ENCODE measurements at places on chromosomes 12 and 14. TPM values are rescaled to one million over a fixed set of nuclear protein-coding genes. Genes with fewer than 3 reads are reported as not detected.
A peak's percentile ranks its signal among the peaks of the same experiment; 100 is the strongest.

GRCh38 chr12:92529944-92530343 lies 172.8 kb upstream of the PLEKHG7 start:
- DNase-seq = no peak
- no peaks in the 10 kb centered on the region for H3K36me3 ChIP-seq
- no peaks in the 10 kb centered on the region for H3K27me3 ChIP-seq
- no peaks in the 10 kb centered on the region for H3K4me1 ChIP-seq
- H3K4me3 ChIP-seq = no peak overlapping the region
- H3K27ac ChIP-seq = no peak overlapping the region

DNA sequence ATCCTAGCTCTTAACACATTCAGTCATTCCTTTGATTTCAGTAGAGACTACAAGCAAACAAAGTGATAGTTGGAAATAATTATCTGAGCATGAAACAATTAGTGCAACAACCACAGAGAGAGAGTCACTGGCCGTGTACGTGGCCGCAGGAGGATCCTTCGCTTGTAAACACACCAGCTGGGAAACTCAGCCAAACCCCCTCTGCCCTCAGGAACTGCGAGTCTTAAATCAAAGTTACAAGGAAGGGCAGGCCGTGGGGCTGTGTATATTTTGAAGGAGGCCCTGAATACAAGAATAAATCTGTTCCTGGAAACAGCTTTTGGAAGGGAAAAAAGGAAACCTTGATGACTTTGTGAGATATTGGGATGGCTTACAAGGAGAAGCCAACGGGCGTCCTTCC lies 164.5 kb downstream of the ANO2 start:
- no peaks in the 10 kb centered on the region for H3K27me3 ChIP-seq
- no peaks in the 10 kb centered on the region for H3K4me1 ChIP-seq
- no peak overlapping the region for H3K4me3 ChIP-seq
- no peak for DNase-seq
- H3K27ac ChIP-seq = no peak overlapping the region

The TMEM63C gene
- 1.7 TPM for total RNA-seq

The PLA2G1B gene
- total RNA-seq = not detected

DNA sequence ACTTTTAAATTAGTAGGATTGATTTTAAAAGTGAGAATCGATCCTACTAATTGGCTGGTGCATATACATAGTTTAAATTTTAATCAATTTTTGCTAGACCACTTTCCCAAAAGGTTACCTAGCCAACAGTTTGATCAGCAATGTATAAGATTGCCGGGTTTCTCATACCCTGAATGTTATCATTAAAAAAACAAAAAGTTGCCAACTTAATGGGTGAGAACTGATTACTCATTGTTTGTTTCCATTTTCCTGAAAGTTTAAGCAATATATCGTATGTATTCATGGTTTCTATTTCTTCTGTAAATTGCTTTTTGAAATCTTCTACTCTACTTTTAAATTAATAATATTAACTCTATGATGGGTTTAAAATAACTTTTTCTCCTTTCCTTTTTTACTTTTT lies 4.4 kb upstream of the MYBPC1 start:
- no peaks in the 10 kb centered on the region for H3K27me3 ChIP-seq
- DNase-seq = no peak
- H3K4me3 ChIP-seq = no peak overlapping the region
- H3K36me3 ChIP-seq = 0 out of 3 replicates have a peak, but pooled peaks cover 1% of the 10 kb centered on the region
- no peaks in the 10 kb centered on the region for H3K4me1 ChIP-seq
- H3K27ac ChIP-seq = no peak overlapping the region

- no peaks in the 10 kb centered on the region for H3K36me3 ChIP-seq
- H3K27me3 ChIP-seq = no peaks in the 10 kb centered on the region
- peak overlapping the region; percentile 84 for H3K4me3 ChIP-seq
- peak; percentile 84 for DNase-seq
- no peak overlapping the region for H3K27ac ChIP-seq
Observed at GRCh38 chr14:99272899-99273765, 1.1 kb upstream of the BCL11B start.

The PZP gene
- not detected for total RNA-seq

DNA sequence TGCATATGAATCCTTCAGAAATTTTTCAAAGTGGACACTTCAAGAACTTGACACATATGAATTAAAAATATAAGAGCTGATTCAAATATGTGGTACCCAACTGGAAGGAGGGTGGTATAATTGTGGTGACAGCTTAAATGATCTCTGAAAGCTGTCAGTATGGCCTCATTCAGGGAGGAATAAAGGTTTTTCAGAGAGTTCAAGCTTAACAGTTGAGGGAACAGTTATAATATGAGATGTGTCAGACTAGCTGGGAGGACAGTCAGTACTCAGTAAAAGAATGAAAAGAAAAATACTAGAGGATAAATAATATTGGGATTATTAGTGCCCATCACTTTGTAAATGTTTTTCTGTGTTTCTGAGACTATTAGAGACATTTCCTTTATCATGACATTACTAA lies 277.5 kb downstream of the RASSF9 start:
- H3K27me3 ChIP-seq = no peaks in the 10 kb centered on the region
- no peak for DNase-seq
- no peaks in the 10 kb centered on the region for H3K36me3 ChIP-seq
- H3K27ac ChIP-seq = no peak overlapping the region

The ACOT6 gene
- not detected for total RNA-seq

Data from H9 (cell line).